ENCODE measurements at places on chromosomes 6 and 20.

GRCh38 chr6:5515200-5515599 is 253.9 kb downstream of the FARS2 start:
- no peak for DNase-seq

DNA sequence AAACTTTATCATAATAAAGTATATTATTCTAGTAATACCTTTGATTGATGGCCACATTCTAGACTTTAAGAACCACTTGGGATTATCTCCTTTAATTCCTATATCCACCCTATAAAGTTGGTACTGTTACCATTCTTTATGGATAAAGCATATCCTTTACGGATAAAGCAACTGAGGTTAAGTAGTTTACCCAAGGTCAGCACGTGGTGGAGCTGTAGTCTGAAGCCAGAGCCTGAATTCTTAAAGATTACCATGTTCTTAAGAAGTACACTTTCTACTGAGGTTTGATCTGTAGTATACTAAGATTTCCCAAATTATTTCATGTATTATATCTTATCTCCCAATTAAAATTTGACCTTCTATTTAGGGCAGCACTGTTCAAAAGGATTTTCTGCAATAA is 3.0 kb upstream of the NCOA7 start:
- no peak for DNase-seq

GRCh38 chr6:6121943-6122342 is 115.2 kb upstream of the NRN1 start:
- DNase-seq: no peak

- no peak for DNase-seq
Measured at GRCh38 chr20:1588533-1589460, 31.0 kb downstream of the SIRPB1 start.

DNA sequence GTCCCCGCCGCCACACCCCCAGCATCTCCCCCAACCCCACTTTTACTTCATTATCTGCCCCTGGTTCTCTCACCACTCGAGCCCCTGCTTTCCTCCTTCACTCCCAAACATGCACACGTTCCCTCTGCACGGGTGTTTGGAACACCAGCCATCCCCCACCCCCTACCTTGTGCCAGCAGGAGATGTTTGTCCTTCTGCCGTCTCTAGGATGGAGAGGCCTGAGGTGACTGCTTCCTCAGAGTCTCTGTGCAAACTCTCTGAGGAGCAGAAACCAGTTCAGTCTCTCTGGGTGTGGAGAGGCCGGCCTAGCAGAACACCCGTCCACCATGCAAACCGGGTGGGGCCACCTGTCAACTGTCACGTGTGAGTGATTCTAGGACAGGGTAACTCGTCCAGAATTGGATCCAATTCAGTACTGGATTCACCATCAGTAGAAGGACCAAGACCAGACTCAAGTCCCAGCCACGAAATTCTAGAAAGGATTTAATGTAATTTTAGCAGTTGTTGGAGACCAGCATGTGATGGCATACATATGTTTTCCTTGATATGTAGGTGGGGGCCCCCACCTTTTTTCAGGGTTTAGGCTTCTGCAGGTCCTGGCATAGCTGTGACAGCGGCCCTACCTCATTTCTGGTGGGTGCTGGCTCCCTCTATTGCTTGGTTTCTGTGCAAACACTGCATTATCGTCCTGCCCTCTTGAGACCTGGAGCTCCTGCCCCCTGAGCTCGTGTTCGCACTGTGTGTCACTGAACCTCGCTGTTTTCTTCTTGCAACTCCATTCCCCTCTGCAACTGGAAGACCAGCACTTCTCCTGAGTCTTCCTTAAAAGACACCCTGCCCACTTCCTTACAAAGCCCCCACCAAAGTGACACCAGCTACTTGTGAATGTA is at the start of gene RAET1E:
TSS of gene RAET1E (minus strand) at position 259 of the 890 bp plus-strand sequence. CDS start 7,212 bp downstream, outside the sequence.
- DNase-seq: no peak

- peak; percentile 82 for DNase-seq
Measured at GRCh38 chr20:14712302-14712739, 374.9 kb upstream of the FLRT3 start.

DNA sequence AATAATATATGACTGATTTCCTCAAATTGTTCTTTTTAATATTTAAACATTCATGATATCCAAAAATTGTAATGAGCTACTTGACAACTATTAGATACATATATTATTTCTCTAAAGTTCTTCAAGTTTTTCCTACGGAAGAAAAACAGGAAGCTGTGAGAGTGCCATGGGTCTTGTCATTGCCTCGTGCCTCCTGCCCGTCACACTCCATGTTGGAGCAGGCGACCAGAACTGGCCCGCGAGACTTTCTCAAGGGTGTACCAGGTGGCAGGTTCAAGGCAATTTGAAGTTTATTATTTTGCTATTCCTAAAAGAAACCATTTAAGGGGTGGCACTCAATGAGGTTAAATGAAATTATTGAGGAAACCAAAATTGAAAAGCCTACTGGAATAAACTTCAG is 337.2 kb downstream of the HACE1 start:
- DNase-seq: no peak

GRCh38 chr6:136411453-136412354 is 122.1 kb upstream of the BCLAF1 start:
- DNase-seq: no peak

DNA sequence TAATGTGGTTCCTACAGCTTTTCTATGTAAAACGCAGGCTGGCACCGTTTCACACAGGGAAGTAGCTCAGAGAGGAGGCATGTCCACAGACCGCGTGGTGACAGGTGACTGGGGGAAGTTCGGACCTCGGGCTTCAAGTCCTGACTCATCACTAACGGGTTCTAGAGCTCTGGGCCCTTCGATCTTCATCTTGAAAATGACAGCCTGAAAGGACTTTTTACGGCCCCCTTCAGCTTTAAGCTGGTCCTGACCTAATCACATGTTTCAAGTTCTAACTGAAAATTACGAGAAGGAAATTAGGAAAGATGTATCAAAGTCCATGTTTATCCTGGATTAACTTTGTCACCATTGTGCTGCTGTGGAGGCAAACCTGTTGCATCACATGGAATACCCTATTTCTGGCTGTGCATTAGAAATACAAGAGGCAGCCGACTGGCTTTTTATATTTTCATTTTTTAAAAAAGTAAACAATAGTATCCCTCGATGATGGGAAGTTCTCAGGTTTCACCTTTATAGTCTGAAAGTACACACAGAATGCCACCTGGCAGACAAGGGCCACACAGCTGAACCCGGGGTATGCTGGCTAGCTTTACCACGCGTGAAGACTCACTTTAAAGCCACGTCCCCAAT is 2.0 kb downstream of the MAN1A1 start:
- DNase-seq: no peak

- DNase-seq: no peak
Measured at GRCh38 chr6:36863670-36864540, 10.7 kb downstream of the PPIL1 start.

GRCh38 chr6:76790045-76790796 is 673.1 kb downstream of the HTR1B start:
- no peak for DNase-seq

DNA sequence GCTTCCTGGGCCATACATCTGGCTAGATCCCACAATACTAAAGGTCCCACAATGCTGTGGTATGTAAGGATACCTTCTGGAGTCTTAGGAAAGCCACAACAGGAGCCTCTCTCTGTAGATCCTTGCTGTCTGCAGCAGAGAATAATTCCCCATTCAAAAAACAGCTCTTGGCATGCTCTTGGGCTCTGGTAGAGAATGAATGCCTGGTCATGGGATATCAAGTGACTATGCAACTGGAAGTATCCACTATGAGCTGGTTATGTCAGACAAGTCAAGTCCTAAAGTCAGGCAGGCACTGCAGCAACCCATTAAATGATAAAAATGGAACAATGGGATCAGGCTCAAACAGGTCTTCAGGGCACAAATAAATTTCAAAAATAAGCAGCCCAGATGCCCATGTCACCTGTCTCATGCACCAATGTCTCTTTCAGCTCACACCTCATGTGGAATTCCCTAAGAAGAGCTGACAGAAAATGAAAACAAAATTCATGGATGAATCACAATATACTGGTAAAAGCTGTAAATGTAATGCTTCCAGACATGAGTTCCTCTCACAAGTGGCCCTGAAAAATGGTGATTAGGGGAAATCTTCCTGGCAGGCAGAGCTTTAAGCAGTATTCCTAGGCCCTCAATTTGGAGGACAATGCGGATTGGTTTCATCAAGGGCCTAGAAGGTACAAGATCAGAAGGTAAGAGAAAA is 4.3 kb downstream of the AK9 start:
- no peak for DNase-seq

DNA sequence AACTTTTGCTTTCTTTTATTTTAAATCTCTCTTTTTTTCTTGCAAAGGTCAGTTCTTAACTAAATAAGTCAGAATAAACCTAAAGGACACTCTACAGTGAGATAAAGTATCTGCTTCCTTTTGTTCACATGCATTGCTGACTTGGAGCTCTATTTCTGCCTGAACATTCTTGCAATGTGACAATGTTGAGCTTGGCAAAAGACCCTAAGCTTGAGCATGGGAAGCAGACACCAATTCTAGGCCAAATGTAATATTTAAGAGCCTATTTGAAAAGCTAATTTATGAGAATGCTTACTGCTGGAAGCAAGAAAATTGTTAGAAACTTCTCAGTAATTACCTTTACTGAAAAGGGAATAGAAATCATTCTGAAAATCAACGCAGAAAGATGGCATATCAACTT is 556.2 kb downstream of the CBLN4 start:
- DNase-seq: no peak

GRCh38 chr20:6651561-6651960 is 115.9 kb upstream of the BMP2 start:
- DNase-seq: no peak

GRCh38 chr6:35089935-35090505 is 51.1 kb downstream of the TCP11 start:
- no peak for DNase-seq

DNA sequence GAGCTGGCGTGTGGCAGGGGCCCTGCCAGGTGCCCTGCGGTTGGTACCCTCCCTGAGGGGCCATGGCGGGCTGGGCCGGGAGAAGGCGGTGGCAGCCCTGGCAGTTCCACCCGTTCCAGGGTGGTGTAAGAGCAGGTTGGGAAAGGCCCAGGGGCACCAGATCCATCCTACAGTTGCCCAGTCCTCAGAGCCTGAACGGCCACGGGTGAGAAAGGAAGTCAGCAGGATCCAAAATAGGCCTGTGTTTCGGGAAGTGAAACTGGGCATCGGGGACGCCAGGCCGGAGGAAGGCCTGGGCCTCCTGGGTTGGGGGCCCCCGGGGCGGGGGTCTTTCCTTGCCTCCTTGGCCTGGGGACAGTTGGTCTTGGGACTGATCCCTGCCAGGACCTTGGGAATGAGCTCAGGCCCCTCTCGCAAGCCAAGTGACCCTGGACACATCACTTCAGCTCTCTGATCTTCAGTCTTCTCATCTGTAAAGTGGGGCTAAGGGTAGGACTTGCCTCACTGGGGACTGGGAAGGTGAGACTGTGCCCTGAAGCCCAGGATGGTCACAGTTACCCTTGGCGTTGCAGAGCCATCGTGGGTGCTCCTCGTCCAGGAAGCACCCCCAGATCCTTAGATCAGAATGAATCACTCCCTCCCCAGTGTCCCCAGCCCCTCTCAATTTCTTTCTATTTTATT is 18.1 kb upstream of the NOL4L start:
- DNase-seq: no peak

GRCh38 chr6:107152638-107153430 is 37.5 kb upstream of the BEND3 start:
- no peak for DNase-seq

- peak; percentile 24 for DNase-seq
Measured at GRCh38 chr6:133241086-133241900, at the start of gene EYA4. TSS of gene EYA4 (plus strand) at chr6:133241357. CDS start at chr6:133274781, 33,424 bp downstream.

GRCh38 chr20:16000112-16000511 is 573.1 kb downstream of the KIF16B start:
- DNase-seq: no peak

- no peak for DNase-seq
Measured at GRCh38 chr20:46797206-46797605, 87.8 kb downstream of the SLC2A10 start.

GRCh38 chr6:35294308-35294945 is 3.2 kb upstream of the DEF6 start:
- no peak for DNase-seq

DNA sequence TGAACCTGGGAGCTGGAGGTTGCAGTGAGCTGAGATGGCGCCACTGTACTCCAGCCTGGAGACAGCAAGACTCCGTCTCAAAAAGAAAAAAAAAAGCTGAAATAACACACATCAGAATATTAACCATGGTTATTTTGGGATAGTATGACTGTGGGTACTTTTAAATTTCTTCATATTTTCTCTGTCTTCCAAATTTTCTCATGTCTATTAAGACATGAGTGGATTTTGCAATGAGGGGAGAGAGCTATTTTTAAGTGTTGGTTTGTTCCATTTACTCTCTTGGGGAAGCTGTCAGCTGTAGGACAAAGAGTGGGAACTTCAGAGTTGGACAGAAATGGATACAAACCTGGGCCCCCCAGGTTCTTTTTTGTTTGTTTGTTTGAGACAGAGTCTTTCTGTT is 10.3 kb downstream of the ADISSP start:
- DNase-seq: no peak

DNA sequence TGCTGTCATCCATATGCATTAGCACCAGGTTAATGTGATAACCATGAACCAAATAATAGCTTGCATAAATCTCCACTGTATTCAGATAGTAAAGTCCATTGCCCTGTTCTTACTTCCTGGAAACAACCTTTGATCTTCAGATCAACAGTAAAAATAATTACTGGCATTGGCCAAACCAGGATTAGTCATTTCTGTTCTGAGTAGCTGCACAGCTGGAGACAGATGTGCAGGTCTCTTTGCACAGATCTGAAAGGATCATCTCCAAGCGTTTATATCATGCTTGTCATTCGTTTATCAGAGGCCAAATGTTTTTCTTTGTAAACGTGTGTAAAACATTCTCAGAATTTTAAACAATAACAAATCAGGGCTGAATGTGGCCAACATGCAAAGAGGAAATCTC is 134.4 kb upstream of the HMGCLL1 start:
- no peak for DNase-seq

DNA sequence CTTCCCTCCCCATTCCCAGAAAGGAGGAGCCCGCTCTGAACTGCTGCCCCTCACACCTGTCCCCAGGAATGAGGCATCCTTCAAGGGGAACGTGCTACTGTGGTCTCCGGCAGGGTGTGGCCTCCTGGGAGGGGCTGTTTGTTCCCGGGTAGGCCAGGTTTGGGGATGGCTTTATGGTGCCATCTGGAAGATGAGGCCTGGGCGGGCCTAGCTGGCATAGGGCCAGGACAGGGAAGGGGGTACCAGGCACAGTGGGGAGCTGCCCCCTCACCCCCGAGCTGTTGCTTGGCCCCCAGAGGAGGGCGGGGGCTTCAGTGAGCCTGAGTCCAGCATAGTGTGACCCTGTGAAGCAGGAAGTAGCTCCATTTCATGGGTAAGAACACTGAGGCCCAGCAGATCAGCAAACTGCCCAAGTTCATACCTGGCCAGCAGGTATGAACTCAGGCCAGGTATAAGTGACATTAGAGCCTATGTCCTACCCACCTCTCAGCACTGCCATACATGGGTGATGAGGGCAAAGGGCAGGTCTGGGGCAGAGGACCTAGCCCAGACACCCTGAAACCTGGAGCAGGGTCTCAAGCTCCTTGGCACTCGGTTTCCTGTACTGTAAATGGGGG is 17.5 kb upstream of the SPDEF start:
- no peak for DNase-seq

All from NCI-H446 treated with DMSO at 0.1 percent for 48 hours (cell line).